ENCODE measurements at places on chromosomes 4 and X.

GRCh38 chrX:66045894-66046293 is 6.0 kb upstream of the VSIG4 start:
- no peak for DNase-seq

- DNase-seq = no peak
Measured at GRCh38 chrX:24005028-24005427, 22.0 kb downstream of the KLHL15 start.

GRCh38 chrX:54495814-54496516 is at the start of gene FGD1:
TSS of gene FGD1 (minus strand) at chrX:54496234. CDS start at chrX:54495432, 802 bp downstream.
- DNase-seq = peak; percentile 47

- DNase-seq = no peak
Measured at GRCh38 chr4:87804871-87805270, 5.5 kb downstream of the IBSP start.

- DNase-seq = no peak
Measured at GRCh38 chr4:79597266-79597665, 189.2 kb upstream of the GK2 start.

All from occipital lobe (tissue), 3 donors.